Activated CD4-positive, alpha-beta T cell treated with anti-CD3 and anti-CD28 coated beads, Interleukin-2, amount 10 ng/mL, durations not matched to agents 7 days and 5 days (primary cell): ENCODE measurements at places on chromosomes 2 and 18. TPM values are rescaled to one million over a fixed set of nuclear protein-coding genes. Genes with fewer than 3 reads are reported as not detected.

Gene PAX8
- 0.74 TPM for total RNA-seq

Gene RSAD2
- total RNA-seq: 100 TPM

Gene CRYBA2
- total RNA-seq: not detected

Gene HOXD12
- not detected for total RNA-seq

Gene VWC2L
- total RNA-seq: not detected

DNA sequence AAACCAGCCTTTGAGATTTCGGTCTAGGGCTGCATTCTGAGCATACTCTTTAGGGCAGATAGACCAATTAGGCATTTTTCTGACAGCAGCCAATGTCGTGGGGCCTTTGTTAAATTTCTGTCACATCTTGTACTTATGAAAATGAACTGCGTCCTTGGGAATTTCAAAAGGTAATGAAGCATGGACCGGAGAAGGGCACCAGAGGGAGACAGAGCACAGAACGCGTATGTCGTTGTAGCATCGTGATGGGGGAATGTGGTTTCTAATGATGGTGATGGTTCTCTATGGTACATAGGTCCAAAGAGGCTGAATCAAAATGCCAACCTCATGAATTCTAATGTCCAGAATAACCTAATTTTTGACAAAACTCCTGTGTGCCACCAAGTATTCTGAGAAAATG lies 483.9 kb upstream of the CRIM1 start:
- no peak for DNase-seq

GRCh38 chr2:152431370-152432098 lies 96.6 kb downstream of the FMNL2 start:
- DNase-seq: no peak

DNA sequence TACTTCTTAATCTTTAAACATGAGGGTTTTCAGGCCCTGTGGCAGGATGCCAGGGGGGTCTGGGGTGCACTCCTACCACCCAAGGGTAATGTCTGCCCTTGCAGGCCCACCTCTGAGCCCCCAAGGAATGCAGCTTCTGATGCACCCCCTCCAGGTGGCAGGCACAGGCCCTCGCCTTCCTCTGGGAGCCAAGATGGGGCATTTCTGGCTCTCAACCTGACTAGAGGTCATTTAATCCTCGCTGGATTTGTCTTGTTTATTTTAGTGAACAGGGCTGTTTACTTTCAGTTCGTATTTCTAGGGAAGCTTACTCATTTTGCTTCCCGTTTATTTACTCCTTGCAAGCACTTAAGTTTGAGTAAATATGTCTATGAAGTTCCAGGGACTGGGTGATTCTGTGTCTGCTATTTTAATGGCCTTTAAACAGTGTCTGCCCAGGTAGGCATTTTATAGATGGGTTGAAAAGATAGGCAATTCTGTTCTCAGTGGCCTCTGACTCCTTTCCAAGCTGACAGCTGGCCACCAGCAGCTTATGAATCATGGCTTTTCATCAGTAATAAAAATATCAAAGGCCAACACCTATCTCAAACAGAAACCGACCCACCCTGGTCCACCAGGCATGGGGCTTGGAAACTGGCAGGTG lies 11.1 kb upstream of the DNPEP start:
- no peak for DNase-seq
